M059J (cell line): ENCODE measurements at places on chromosomes 13 and 19. TPM values are rescaled to one million over a fixed set of nuclear protein-coding genes. Genes with fewer than 3 reads are reported as not detected.

Gene NCAN
- total RNA-seq, result not detected in 2 replicates

DNA sequence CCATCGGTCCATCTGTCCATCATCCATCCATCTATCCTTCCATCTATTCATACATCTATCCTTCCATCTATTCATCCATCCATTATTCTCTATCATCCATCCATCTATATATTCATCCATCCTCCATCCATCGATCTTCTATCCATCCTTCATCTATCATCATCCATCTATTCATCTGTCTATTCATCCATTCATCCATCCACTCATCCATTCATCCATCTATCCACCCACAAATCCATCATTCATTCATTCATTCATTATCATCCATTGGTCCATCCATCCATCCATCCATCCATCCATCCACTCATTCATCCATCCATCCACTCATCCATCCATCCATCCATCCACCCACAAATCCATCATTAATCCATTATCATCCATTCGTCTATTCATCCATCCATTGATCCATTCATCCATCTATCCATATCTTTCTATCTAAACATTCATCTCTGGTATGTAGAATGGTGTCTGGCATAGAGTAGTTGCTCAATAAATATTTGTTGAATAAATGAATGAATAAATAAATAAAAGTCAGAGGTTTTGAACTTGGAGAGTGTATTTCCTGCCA is 36.6 kb downstream of the ZNF536 start:
- no peak for DNase-seq

- DNase-seq, result no peak
Observed at GRCh38 chr19:19579533-19580361, 38.7 kb downstream of the PBX4 start.

Gene C1QTNF9
- not detected in 2 replicates for total RNA-seq
